ENCODE measurements at places on chromosomes 2 and 18.
A peak's percentile ranks its signal among the peaks of the same experiment; 100 is the strongest.

GRCh38 chr2:121858369-121858768, 102.9 kb downstream of the TSN start:
- DNase-seq: no peak

- DNase-seq: no peak
Observed at GRCh38 chr2:218959761-218960308, 369 bp downstream of the CDK5R2 start.

- peak; percentile 9 for DNase-seq
Observed at GRCh38 chr2:238865015-238865719, 17.3 kb downstream of the TWIST2 start.

GRCh38 chr2:199462956-199463692, 5.4 kb upstream of the SATB2 start:
- DNase-seq: peak; percentile 56

DNA sequence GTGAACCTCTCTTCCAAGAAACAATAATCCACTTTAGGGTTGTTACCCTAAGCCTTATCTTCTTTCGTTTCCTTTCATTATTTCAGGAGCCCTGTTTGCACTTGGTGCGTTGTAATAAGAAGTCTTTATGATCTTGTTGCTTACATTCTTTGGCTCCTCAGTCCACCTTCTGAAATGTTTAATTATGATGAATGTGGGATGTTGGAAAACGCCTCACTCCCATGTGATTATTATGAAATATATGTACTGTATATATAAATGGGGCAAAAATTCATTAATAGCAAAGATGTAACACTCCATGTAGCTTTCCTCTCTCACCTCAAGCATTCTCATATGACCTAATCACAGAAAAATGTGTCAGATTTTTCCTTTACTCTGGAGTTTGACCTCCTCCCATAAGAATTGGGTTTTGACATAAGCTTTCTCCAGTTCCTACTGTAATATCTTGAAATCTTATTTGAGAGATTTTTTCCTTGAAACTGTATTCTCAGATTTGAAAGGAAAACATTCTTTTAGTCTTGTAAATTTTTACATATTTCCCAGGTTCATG, 397.2 kb upstream of the FANCL start:
- no peak for DNase-seq

DNA sequence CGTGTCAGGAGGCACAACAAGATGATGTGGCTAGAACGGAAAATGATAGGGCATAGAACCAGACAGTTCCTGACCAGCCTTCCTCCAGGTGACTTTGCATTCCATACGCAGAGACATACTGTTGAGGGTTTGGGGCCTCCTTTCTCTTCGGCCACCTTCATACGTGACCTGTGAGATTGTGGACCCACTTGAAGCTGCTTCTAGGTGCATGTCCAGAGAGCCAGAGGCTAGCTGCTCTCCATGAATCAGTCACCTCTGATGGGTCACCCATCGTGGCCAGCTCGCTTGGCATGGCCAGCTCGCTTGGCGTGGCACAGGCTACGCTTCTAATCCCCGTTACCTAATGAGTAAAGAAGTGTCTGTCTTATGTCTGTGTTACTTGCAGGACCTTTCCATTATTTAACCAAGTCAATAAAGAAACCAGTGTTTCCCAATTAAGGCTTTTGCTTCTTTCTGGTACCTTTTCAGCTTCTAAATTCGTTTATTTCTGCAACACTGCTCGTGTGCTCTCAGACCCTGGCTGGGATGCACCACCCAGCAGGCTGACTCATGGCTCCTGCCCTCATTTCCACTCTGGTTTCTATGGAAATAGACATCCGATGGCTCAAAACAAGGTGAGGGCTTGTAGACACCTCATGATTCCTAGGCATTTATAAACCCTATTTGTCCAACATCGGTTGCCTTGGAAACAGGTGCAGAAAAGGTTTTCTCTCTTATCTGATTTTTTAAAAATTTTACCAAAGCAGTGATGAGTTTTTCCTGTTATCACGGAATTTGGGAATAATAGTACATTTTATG, 86.7 kb upstream of the B3GNT7 start:
- DNase-seq: no peak

GRCh38 chr2:127080226-127080937, 26.6 kb downstream of the BIN1 start:
- DNase-seq: peak; percentile 65

DNA sequence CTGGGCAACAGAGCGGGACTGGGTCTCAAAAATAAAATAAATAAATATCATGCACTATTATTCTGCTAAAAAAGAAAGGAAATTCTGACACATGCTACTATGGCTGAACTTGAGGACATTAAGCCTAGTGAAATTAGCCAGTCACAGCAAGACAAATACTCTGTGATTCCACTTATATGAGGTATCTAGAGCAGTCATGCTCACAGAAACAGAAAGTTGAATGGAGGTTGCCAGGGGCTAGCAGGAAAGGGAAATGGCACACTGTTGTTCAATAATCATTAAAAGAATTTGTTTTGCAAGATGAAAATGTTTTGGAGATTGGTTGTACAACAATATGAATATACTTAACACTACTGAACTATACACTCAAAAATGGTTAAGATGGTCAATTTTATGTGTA, 60.8 kb downstream of the NCKAP1 start:
- DNase-seq: no peak

GRCh38 chr2:190802626-190803209, 77.9 kb upstream of the GLS start:
- no peak for DNase-seq

GRCh38 chr2:213923543-213923942, 487.3 kb upstream of the VWC2L start:
- DNase-seq: no peak

- DNase-seq: no peak
Observed at GRCh38 chr2:80687524-80687923, 383.0 kb upstream of the LRRTM1 start.

DNA sequence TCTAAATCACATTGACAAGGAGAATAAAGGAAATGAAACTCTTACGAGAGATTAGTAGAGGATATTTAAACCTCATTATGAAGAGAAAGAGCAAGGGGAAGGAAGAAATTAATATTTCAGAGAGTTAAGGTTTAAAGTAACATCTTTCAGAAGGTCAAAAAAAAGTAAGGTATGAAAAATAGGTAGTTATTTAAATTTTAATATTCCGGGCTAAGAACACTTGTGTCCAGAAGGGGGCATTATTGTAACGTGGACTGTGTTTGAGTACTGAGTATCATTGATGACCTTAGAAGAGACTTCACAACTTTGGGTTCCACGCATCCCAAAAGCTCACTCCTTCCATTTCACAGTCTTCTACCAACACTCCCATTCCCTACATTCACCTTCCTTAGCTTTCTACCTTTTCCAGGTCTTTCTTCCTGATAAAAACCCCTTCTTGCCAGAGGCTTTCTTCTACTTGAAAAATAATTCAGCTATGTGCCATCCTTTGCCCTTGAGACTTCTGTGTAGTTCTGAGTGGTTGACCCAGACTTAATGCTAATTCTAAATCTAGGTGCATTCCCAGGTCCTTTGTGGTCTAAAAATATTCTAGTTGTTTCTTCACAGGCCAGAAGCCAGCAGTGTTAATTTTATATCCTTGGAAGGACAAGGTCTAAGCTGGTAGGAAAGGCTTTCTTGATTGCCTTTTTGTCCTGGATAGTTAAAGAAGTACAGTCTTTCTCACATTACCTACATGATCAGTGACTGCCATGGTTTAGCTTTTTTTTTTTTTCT, 16.5 kb downstream of the DYNC1I2 start:
- no peak for DNase-seq

DNA sequence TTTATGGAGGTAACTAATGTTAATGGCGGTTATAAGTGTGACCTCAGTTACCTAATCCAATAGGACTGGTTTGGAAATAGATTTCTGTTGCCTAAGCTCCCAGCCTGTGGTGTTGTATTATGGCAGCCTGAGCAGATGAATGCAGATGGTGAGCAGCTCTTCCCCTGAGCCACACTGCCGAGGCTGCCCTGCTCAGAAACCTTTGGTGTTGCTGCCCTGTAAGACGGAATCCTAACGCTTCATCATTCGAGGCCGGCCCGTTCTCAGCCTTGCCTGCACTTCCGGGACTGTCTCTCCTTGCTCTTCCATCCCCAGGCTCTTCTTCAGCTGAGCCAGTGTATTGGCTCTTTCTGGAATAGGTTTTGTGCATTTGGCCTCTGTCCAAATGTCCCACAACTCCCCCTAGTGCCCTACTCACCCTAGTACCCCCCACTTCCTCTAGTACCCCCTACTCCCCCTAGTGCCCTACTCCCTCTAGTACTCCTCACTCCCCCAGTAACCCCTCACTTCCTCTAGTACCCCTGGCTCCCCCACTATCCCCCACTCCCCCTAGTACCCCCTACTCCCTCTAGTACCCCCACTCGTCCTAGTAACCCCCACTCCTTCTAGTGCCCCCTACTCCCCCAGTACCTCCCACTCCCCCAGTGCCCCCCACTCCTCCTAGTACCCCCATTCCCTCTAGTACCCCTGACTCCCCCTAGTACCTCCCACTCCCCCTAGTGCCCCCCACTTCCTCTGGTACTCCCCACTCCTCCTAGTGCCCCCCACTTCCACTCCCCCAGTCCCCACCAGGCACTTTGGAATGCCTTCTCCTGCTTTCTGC, 106.0 kb upstream of the TAF1B start:
- no peak for DNase-seq

GRCh38 chr2:232139171-232139594, 177.7 kb downstream of the DIS3L2 start:
- no peak for DNase-seq

GRCh38 chr2:40370007-40370395, 81.9 kb downstream of the SLC8A1 start:
- DNase-seq: no peak

- DNase-seq: peak; percentile 70
Observed at GRCh38 chr2:8488001-8488738, 193.7 kb upstream of the ID2 start.
